Naive B cell (primary cell): ENCODE measurements at places on chromosomes 6 and 20.

- no peak for DNase-seq
These were observed at the start of gene NRN1 for GRCh38 chr6:6006428-6007365. Gene NRN1 (minus strand): TSS chr6:6006925. CDS start chr6:6006749, 176 bp downstream.

GRCh38 chr20:17878912-17879602 is 89.5 kb downstream of the SNX5 start:
- DNase-seq, result peak; percentile 46

GRCh38 chr20:59994697-59995122 is 36.5 kb downstream of the CDH26 start:
- DNase-seq, result no peak

DNA sequence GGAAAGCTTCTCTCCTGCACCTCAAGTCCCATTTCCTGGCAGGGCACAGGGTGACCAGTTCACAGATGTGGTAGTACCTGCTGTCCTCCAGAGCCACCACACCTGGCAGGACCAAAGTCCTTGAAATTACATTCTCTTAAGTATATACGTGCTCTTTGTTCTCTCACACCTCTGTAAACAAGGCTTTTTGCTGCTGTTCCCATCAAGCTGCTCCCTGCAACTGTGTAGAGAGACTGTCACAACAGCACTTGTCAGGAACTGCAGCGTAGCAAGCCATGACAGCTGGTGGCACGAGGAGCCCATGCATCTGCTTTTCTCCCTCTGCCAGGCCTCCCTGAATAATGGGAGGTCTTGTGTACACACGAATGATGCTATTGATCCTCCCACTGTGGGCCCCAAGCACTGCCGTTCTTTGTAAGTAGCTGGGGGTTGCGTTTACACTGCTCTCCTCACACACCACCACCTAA is 431.8 kb downstream of the CD83 start:
- DNase-seq, result no peak

DNA sequence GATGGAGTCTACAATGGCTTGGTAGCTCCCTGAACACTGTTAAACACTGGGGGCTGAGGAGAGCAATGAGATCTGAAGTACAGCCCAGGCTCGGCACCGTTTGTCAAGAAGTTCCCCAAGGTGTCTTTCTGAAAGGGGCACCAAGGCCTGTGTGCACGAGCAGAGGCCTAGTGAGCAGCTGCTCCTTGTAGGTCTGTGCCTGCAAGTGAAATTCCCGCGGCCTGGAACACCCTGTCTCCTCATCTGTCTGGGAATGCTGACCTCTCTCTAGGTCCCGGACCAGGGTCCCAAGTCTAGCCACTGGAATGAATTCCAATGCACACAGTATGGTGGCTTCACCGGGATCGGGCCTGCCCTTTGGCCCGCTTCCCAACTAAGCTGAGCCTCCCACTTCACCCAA is 134.8 kb downstream of the FOXC1 start:
- DNase-seq, result no peak

GRCh38 chr6:159681191-159681880 is 11.7 kb downstream of the SOD2 start:
- DNase-seq, result no peak

DNA sequence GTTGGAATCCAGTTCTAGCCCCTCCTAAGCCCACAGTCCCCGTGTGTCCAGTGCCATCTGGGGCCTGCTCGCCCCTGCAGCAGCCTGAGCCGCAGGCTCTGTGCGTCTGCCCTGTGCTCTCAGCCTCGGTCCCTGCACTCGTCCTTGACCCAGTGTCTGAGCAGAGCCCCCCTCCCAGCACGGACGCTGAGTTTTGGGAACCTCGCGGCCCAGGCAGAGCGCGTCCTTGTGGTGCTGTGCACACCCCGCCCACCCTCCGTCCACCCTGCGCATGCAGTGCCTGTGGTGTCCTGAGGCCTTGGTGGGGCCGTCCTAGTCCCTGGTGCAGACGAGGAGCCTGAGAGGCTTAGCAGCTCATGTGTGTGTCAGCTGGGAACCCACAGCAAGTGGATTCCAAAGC is 31.6 kb downstream of the OSBPL2 start:
- no peak for DNase-seq

GRCh38 chr20:46897328-46897880 is 2.8 kb downstream of the EYA2 start:
- no peak for DNase-seq

GRCh38 chr6:90643381-90643780 is 56.5 kb upstream of the MAP3K7 start:
- DNase-seq, result no peak

- no peak for DNase-seq
These were observed 325.9 kb downstream of the PLCB1 start for GRCh38 chr20:8457978-8458377.

- no peak for DNase-seq
These were observed 150.4 kb downstream of the BTBD3 start for GRCh38 chr20:12068121-12068520.

- no peak for DNase-seq
These were observed 199.6 kb downstream of the OGFRL1 start for GRCh38 chr6:71488186-71488585.

DNA sequence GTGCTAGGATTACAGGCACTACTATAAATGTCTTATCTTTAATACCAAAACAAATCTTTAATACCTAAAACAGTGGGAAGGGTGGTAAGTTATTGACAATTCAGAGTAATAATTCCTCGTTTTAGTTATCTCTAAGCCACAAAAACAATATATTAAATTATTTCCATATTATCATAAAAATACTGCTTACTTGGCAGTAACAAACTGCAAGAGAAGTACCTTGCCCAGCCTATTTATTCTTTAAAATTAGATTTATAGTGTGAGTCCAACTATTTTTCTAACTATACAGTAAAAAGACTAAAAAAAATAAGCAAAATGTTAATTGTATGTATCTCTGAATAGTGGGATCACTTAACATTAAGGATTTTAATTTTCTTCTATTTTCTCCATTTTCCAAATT is 123.2 kb downstream of the HACE1 start:
- no peak for DNase-seq

- DNase-seq, result no peak
These were observed 5.7 kb downstream of the SPEF1 start for GRCh38 chr20:3775457-3776108.
